Hematopoietic multipotent progenitor cell treated with erythropoietin and hydrocortisone succinate and interleukin-3 and kit ligand, for 6 days (in vitro differentiated cells): ENCODE measurements at places on chromosomes 6 and 20.

- DNase-seq = no peak
These were observed at the start of gene ADGRF5 for GRCh38 chr6:46921731-46922130. TSS of gene ADGRF5 (minus strand) at chr6:46921938. CDS start at chr6:46906762, 15,176 bp downstream.

DNA sequence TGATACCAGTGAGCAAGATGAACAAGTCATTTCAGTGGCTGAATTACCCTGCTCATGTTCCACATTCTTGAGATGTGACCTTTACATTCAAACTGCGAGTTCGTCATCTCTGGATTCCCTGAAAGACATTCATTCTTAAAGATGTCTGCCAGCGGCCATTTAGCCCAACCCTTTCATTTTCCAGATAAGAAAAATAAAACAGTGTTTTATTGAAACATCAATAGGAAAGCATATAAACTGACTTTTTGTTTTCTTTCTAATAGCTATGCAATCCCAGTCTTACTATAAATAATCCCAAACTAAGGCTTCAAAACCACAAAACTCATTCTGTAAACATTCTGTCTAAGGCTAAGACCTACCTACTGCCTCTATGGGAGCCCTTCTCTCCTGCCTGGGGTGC lies 134.0 kb downstream of the SAMD5 start:
- DNase-seq = no peak

DNA sequence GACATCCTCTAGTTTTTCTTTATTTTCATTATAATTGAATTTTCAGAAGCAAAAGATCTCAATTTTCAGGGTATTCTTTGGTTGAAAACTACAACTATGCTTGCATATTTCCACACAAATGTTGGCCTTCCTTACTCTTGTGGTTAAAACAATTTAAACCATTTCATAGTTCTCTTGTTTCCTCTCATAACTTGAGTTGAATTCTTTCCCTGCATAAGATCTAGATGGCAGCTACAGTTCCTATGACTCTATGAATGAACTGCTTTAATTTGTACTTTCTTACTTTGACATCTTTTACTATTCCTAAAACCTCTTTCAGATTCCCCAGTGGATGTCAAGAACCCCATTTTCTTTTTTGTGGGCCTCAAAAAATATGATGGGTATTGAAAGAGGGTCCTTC lies 564.5 kb downstream of the NKAIN2 start:
- DNase-seq = no peak

DNA sequence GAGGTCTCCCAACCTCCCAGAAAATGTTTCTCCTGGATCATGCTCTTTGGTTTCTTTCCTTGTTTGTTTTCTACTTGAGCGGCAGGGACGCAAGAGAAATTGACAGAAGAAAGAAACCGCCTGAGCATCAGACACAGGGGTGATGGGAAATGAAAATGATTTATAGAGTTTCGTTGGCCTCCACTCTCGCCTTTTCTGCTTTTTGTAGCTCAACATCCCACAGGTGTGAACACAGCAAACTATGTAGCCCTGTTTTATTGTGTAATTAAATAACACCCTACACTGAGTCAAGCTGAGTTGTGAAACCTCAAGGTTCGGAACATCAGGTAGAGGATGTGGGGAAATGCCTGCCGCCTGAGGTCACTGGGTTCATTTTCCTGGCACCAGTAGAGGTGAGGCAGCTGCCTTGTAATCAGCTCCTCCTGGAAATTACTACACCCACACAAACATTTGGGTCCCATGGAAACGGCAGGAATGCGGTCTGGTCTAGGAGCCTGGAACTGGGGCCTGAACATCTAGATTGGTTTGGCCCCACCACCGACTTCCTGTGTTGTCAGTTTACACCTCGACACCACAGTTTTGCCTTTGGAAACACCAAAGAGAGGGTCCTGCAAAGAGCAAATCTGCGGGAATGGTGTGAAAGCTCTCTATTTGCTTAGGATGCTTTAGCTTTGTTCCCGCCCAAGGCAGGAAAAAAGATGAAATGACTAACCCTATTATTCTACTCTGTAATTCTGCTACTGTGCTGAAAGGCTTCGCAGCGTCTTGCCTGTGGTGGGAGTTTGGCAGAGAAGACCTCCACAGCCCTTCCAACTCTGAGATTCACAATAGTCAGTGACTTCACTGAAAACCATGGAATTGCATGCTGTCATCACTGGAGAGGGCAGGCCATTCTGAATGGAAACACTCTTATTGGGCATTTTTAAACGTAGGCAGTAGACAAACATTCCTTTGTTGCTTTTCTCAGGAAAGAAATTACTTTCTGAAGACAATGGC lies 53.0 kb downstream of the ADAT2 start:
- DNase-seq = no peak

- DNase-seq = no peak
These were observed 28.5 kb downstream of the SMOC2 start for GRCh38 chr6:168469521-168469920.

DNA sequence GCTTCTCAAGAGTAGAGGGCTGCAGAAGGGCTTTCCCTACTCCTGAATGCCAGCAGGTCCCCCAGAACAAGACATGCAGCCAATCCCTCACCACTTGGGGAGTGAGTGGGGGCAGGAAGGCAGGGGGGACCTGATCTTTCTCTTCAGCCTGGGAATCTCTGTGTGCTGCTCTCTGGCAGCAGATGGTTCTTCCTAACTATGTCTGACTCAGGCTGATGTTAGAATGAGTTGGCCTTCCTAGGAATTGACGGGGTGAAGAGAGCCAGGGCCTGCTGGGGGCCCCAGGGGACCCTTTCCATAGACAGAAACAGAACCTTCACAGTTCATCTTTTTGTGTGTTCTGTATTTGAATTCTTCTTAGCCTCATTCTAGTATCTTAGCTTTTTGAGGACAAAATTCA lies 29.0 kb upstream of the TCP11 start:
- no peak for DNase-seq

DNA sequence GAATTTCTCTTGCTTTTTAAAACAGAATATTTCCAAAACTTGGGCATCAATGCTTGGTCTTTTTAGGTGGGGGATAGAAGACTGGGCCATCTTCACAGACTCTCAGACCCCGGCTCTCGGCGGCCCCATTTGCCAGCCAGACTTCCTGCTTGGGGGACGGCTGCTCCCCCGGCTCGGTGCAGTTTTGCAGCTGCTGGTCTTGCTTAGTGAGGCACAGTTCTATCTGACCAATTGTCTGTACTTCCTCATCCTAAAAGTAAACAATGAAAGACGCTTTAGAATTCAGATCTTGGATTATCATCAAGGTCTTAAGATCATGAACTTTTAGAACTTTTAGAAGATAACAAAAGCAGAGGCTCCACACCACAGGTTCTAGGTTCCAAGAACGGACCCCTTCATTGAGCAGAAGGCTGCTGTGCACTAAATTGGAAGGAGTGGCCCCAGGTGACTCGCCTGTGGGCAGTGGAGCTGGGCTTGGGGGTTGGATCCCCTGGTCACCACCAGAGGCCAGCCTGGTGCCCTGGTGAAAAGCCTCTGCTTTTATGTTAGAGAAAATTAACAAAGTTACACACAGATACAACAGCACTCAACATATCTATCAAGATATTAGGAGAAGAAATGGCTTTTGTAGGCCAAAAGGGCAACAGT lies 26.7 kb downstream of the RNASET2 start:
- DNase-seq = peak; percentile 41

DNA sequence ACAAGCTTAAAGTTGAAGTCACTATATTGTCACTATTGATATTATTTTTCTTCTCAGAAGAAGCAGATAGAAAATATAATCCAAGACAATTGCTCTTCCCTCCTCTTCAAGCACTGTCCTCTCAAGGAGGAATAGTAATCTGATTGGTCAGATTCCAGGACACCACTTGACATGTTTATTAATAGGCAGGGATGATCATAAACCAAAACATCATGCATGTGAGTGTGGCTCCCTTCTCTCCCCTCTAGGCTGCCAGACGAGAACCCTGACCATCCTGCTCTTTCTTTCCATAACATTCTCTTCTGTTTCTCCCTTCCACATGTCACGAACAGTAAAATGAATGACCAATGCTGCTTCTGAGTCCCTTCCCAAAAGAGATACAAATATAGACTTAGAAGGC lies 7.5 kb downstream of the ATG5 start:
- DNase-seq = no peak

GRCh38 chr6:130934848-130935585 lies 107.8 kb downstream of the SMLR1 start:
- DNase-seq = no peak

- DNase-seq = no peak
These were observed 20.5 kb downstream of the GMDS start for GRCh38 chr6:2224847-2225382.

- no peak for DNase-seq
These were observed 79.3 kb downstream of the PSMB1 start for GRCh38 chr6:170473801-170474200.

DNA sequence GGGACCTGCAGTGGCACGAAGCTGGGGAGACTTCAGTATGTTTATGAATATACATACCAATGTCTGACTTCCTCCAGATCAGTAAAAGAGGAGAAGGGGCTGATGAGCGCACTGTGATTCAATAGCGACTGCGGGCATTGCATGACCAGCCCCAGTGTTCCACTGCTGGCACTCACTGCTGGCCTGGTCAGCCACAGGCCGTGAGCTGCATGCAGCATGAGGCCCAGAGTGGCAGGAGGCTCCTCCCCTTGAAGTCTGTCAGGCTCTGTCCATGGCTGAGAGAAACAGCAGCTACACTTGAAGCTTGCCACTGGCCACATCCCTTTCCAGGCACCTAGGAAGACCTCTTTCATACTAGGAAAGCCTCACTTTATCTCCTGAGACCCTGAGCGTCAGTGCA lies 265.9 kb upstream of the CDYL start:
- DNase-seq = no peak
